Lung (tissue), 17 donors: ENCODE measurements at places on chromosomes 4 and X.

GRCh38 chrX:153971124-153971449 lies 531 bp downstream of the HCFC1 start:
- DNase-seq = peak; percentile 93

DNA sequence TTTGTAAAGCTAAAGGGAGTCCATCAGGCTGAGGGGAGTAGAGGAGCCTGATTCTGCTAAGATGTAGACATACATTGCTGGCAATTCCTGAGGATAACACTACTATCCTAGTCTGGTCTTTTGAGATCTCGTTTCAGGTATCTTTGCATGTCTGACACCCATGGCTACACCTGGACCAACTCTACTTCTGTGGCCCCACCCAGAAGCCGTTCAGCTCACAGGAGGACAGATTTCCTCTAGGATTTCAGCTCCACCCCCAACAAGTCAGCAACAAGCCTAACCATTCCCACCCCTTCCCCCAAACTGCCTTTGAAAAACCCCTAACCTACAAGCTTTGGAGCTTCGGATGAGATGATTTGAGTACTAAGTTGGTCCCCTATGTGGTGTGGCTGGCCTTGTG lies 848.2 kb downstream of the NLGN4X start:
- no peak for DNase-seq

GRCh38 chr4:127843704-127844600 lies 36.7 kb upstream of the PLK4 start:
- DNase-seq = no peak

DNA sequence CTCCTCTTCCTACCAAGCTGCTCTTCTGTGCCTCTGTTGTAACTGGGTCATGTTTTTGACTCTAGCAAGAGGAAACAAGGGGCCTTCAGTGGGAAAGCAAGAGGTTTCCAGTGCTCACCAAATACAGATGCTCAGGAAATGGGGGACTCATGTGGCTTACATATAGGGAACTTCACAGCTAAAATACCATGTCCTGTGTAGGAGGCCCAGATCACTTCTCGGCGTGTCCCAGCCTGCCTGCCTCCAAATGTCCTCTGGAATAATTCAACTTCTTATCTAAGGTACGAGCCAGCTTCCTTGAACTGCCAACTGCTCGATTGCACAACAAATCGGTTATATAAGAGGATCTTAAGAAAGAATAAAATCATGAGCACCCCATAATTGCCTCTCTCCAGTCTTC lies 161.3 kb downstream of the KIT start:
- no peak for DNase-seq
